ENCODE measurements at places on chromosomes 3 and 15. TPM values are rescaled to one million over a fixed set of nuclear protein-coding genes. Genes with fewer than 3 reads are reported as not detected.

VEPH1 gene
- not detected for total RNA-seq

PLA2G4F gene
- not detected for total RNA-seq

DNA sequence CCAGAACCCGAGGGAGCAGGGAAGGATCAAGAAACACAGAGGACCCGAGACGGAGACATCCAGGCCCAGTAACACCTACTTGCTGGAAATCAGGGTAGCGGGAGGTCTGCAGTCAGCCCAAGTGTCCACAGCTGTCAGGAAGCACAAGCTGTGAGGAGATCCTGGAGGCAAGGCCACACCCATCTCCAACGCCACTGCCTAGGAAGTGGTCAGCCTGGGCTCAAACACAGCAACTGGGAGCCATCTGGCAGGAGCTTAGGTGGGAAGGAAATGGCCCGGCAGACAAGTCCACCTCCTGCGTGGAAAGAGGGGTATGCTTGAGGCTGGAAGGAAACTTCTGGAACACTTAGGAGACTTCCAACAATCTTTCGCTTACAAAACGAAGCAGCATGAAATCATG lies 407.1 kb downstream of the VPS13C start:
- no peak for DNase-seq

DNA sequence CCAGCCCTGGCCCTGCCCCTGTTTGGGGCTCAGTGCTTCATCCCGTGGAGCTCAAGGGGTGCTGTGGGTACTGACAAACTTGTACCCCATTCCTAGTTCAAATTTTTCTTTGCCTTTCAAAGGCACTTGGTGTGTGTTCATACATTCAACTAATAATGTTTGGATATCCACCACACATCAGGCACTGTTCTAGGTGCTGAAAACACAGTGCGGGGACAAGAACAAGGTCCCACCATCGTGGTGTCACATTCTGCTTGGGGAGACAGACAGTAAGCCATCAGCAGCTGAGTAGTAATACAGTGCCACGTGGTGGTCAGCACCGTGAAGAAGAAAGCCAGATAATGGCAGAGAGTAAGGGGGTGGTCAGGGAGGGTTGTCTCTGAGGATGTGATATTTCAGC lies 32.5 kb downstream of the CRYGS start:
- DNase-seq: no peak

Measured in CD8-positive, alpha-beta T cell (primary cell).